ENCODE measurements at places on chromosomes 4 and X.
A peak's percentile ranks its signal among the peaks of the same experiment; 100 is the strongest.

DNA sequence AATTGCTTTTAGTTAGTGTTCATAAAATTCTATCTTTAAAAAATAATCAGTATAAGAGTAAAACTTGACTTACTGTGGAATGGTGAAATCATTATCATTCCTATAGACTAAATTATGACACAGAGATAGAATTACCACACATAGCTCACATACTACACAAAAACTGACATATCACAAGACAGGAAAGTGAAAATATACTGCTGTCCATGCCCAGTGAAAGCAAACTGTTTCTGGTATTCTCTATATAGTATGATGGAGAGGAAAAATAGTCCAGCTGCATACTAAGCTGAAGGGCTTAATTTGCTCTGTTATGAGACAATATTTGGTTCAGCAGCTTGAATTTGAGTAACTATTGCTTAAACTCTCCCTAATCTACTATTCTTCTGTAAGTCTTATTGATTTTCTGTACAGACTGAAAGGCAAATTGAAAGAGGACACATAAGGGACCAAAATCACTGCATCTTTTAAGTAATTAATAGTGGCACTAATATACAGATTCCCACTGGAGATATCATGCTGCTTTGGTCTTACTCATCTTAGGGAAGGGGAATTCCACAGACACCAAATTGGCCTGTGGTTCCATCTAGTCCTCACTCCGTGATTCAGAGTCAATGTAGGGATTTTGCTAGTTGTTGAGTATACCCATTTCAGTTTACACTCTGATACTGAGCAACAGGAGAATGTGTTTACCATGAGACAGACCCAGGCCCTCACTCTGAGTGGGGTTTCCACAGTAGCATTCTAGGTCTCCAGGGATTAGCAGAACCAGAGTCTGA is 47.4 kb upstream of the AGA start:
- DNase-seq, result no peak

GRCh38 chrX:74523224-74523623 is 91.2 kb downstream of the RLIM start:
- no peak for DNase-seq

DNA sequence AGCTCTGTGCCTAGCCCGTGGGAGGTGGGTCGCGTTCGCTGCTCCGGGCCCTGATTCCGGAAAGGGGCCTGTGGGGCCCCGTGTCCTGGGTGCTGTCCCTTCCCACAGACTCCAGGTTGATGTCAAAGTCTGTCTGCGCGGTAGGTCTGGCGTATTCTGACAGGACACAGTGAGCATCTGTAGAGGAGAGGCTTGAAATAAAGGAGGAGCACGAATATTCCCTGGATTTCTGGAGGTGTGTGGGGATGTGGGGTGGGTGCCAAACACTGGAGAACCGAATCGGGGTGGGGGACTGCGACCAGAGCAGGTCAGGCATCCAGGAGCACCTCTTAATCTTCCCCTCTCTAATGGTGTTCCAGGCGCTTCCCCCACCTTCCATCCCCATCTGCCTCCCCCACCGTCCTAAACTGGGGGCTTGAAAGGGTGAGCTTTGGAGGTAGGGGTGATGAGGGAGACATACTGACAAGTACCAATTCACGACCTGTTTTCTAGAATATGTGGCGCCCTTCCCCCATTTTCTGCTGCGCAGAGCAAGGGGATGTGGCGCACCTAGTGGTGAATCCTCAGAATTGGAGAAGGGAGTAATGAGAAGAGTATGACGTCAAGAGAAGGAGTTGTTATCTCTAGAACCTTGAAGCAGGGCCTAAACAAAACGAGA is 877 bp downstream of the GPRASP1 start:
- DNase-seq, result peak; percentile 37

DNA sequence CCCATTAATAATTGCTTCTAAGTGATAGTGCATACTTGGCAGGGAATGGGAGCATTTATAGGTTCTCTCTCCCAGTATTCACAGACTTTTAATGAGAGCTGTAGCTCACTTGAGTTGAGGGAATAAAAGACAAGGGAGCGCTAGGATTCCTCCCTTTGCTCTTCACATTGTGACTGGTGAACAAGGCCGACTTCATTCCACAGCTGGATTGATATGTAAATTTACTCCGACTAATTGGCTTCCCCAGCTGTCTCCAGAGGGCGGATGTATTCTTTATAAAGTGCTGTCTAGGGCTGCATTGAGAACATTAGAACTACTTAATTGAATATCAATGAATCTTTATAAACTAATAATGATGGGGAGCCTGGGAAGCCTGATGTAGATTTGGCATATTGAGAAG is 63.4 kb downstream of the GPR50 start:
- DNase-seq, result no peak

- DNase-seq, result no peak
Measured at GRCh38 chrX:73401591-73402266, 45.1 kb upstream of the CDX4 start.

DNA sequence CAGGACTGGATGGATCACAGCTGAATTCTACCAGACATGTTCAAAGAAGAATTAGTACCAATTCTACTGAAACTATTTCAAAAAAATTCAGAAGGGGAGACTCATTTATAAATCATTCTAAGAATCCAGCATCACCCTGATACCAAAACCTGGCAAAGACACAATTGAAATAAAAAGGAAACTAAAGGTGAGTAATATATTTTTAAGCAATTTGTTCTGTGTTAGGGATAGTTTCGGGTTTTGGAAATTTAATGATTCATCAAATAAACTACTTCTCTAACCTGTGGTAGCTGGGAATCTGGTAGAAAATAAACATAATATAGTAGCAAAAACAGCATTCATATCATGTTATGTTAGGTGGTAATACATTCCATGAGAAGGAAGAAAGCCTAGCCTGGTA is 662.2 kb upstream of the BOD1L1 start:
- DNase-seq, result no peak

GRCh38 chr4:180292339-180292738 is 1950.9 kb upstream of the TENM3 start:
- DNase-seq, result no peak

GRCh38 chrX:104343428-104344129 is 88.8 kb upstream of the ESX1 start:
- peak; percentile 10 for DNase-seq

GRCh38 chrX:97895751-97896150 is 1012.0 kb downstream of the RPA4 start:
- no peak for DNase-seq

- DNase-seq, result no peak
Measured at GRCh38 chrX:13903405-13903804, 86.5 kb upstream of the GPM6B start.

DNA sequence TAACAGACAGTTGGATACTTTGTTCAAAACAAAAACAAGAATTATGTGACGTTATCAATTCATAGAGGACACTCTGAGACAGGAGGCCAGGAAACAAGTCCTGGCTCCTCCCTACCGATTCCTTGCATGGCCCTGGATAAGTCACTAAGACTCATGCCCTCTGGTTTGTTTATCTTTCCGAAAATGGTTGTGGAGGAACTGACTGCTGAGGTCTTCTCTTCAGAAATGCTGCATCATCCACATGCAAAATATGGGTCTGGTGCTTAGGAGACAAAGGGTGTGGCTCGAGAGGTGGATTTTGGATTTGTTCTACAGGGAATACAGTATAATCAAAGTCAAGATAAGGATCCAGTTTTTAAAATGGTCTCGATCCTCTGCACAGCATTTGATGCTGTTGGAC is 130.9 kb downstream of the RELL1 start:
- DNase-seq, result no peak

DNA sequence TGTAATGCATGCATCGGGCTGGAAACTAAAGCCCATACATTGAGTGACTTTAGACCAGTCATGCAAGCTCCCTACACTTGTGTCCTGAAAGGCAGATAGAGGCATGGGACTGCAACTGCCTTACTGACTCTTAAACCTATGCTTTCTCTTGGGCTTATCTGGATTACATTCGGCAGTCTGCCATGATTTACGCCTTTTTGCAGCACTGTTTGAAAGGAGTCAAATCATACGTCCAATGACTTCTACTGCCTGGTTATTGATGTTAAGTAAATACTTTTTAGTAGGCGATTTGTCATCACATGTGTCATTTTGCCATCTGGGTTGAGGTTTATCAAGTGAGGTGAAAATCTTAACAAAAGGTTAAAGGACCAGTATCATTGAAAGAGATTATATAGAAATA is 31.5 kb downstream of the SORBS2 start:
- no peak for DNase-seq

DNA sequence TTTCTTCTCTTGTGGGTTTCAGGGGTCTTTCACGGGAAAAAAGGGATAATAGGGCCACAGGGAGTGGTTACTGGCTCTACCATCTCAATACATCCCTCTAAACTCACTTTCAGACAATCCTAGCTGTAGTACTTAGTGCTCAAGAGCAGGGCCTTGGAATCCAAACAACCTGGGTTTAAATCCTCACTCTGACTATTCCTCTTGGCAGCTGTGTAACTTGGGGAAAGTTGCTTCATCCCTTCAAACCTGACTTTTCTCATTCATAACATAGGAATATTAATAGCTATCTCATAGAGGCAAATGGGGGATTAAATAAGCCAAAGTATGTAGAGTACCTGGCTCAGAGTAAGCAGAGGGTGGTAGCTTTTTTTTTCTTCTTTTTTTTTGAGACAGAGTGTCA is 32.4 kb downstream of the CCNG2 start:
- no peak for DNase-seq

GRCh38 chr4:151297170-151297569 is 20.2 kb downstream of the PRSS48 start:
- DNase-seq, result no peak

GRCh38 chrX:133813971-133814370 is 171.4 kb downstream of the GPC3 start:
- no peak for DNase-seq

- DNase-seq, result no peak
Measured at GRCh38 chrX:75648803-75649588, 126.2 kb upstream of the ZDHHC15 start.

DNA sequence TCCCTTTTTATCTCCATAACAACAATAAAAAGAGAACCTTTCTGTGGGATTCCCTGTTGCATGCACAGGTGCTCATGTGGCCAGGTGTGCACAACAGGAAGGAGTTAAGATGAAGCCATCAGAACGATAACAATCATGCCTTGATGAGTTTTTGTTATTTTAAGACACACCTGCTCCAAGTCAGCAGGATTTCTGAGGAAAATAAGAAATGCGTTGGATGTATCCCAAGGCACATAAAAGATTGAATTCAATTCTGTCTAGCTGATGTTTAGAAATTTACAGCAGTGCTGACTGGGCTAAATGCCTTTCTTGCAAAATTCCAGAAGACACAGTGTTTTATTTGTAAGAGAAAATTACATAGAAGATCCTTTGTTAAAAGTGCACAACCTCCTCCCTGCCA is 1678.2 kb downstream of the ARAP2 start:
- DNase-seq, result no peak

GRCh38 chr4:148795156-148795864 is 353.1 kb upstream of the NR3C2 start:
- DNase-seq, result peak; percentile 45

DNA sequence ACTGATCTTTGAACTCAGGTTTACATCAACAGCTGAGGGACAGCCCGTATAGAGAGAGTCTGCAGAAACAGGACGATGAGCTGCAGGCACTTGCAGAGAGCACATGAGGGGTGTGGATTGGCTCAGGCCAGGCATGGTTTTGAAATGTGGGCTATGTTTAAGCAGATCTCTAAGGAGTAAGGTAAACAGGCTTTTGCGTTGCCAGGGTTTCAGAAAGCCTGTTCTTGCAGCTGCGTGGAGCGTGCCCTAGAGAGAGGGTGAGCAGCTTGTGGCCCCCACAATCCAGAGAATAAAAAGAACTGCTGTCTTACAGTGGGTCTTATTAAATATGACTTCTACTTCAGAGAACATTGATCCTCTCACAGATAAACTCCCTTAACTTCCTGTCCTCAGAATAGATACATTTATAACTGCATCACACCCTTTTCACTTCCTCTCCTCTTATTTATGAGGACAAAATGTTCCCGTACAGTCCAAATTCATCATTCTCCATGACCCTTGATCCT is 64.1 kb downstream of the TMA16 start:
- peak; percentile 19 for DNase-seq

GRCh38 chr4:48275247-48275646 is 5.6 kb upstream of the TEC start:
- DNase-seq, result no peak

DNA sequence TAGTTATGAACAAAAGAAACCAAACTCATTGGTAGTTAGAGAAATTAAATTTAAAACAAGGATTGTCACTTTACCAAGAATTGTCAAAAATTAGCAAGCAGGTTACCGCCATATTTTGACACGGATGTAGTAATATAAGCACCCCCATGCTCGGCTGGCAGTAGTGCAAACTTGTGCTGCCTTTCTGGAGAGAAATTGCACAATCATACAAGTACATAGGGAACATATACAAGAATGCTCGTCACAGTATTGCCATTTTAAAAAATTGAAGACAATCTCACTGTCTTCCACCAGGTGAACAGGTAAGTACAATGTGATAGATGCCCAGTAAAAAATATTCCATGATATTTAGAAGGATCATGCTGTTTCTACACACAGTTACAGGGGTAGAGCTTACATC is 55.6 kb upstream of the SLC39A8 start:
- DNase-seq, result no peak

GRCh38 chr4:16785793-16786527 is 112.5 kb downstream of the LDB2 start:
- DNase-seq, result no peak

- DNase-seq, result no peak
Measured at GRCh38 chr4:153067376-153067775, 131.3 kb downstream of the FHDC1 start.

DNA sequence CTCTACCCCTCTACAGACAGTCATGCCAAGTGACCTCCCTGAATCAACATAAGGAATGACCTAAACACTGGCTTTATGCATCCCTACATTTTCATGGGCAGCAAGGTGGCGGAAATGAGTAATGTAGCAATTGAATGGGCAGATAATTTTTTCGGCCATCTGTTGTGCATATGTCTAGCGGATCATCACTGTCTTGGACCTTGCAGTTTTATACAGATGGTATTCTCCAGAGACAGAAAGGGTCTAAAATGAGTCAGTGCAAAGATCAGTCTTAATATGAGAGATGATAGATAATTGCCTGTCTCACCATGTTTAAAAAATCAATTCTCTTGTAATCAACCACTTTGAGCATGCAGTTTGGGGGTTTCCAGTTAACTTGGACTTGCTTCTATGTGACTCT is 177.3 kb upstream of the DKK2 start:
- DNase-seq, result no peak

DNA sequence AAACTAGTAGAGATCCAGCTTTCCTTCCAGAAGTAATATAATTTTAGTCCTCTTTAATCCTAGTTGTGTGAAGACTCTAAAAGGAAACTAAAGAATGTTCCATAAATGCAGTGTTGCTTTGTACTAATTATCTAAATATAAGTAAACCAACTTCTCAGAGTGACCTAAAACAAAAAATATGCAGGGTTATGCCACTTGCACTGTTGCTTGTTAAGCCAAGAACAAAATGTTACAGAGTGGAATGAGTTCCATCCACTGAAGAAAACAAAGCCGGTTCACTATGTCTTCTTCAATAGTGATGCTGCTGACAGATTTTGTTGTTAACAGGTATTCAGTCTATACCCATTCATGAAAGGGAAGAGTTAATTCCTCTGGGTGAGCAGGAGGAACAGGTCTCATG is 252.0 kb upstream of the DIAPH2 start:
- DNase-seq, result no peak

- no peak for DNase-seq
Measured at GRCh38 chr4:17722356-17722700, 59.1 kb downstream of the FAM184B start.
